ENCODE measurements at places on chromosomes 4 and X.

DNA sequence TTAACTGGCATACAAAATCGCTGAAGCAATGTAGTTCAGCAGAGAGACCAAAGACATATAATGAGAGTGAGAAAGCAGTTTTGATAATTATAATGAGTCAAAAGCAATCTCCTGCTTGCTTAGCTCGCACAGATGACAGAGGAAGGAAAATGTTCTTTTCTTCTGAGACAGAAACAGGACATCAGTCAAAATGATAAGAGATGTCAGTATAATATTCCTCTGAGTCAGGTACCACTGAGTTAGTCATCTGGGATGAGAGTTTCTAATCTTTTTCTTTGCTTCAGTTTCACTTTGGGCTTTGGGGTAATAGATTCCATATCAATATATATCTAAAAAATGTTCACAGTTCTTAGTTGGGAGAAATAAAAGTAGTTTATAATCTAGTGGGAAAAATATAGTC lies 387.2 kb downstream of the PCDH7 start:
- DNase-seq, result no peak

DNA sequence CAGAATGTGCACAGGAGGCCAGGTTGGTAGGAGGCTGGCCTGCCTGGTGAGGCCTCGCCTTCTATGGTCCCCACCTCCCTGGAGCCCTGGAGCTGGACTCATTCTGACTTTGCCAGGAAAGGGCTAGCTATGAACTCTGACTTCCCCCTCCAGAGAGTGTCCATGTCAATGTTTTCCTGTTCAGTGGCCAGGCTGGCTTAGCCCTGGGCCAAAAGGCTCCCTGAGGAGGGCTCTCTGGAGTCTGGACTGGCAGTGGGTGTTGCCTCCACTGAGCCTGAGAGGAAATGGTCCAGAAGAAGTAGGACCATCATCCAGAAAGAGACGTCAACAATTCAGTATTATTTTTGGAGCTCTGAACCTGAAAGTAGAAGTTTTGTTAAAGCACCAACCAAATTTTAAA lies 178.7 kb downstream of the CHIC2 start:
- DNase-seq, result no peak

- no peak for DNase-seq
Observed at GRCh38 chr4:79357365-79357764, 31.5 kb upstream of the NAA11 start.

DNA sequence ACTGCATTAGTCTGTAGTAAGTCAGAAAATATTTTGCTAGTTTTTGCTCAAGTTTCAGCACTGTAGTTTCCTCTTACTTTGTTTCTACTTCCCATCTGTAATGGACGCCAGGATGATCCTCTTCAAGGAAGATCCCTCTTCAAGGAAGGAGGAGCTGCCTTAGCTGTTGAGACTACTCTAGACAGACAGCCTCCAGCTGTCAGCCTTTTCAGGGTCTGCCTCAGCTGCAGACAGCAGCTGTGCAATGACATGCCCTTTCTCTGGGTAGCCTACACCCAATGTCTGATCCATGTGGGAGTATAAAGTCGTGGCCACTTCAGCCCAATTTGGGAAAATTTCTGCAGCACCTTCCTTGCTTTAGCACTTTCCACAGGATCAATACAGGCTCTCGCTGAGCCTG lies 281.0 kb upstream of the MAOA start:
- no peak for DNase-seq

DNA sequence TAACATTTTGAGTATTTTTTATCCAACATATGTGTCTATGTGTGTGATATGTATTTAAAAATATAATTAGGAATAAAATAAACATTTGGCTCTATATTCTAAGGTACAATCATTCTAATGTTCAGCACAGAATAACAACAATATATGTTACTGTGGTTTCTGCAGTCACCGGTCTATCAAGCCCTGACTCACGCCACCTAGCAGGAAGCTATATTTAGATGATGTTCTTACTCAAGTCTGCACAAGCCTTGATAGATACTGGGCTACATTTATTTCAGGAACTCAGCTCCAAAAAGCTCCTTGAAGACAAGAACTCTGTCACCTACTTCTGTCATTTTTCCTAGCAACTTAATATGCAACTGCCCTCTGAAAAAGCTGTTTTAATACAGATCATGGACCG lies 152.0 kb upstream of the FTHL17 start:
- DNase-seq, result no peak

GRCh38 chr4:121217351-121217750 lies 53.2 kb upstream of the TNIP3 start:
- no peak for DNase-seq

GRCh38 chr4:154164931-154165839 lies 326.4 kb downstream of the DCHS2 start:
- DNase-seq, result no peak

- no peak for DNase-seq
Observed at GRCh38 chr4:120228086-120228485, 161.4 kb upstream of the MAD2L1 start.

DNA sequence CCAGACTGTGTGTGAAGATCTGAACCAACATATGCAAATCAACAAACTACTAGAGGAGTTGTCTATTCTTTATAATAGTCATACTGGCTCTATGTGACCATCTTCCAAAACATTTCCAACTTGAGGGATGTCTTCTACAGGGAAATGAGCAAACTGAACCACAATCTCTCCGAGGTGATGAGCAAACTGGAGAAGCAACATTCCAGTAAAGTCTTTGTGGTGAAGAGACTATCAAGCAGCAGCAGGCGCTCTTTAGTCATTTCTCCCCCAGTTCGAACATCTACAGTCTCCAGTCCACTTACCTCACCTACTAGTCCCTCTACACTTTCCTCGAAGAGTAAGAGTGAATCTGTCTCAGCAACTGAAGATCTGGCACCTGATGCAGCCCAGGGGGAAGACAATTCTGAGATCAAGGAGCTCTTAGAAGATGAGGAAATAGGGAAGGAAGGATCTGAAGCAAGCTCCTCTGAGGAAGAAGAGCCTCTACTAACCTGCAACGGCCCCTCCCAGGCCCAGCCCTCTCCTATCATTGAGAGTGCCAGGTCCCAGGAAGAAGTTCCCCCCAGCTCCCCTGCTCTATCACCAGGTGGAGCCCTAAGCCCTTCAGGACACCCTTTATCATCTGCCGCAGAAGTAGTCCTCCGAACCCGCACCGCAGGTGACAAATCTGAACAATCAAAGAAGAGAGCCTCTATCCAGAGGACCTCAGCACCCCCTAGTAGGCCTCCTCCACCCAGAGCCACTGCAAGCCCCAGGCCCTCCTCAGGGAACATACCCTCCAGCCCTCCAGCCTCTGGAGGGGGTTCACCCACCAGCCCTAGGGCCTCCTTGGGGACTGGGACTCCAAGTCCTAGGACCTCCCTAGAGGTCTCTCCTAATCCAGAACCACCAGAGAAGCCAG lies 98.1 kb downstream of the HNRNPD start:
- no peak for DNase-seq

DNA sequence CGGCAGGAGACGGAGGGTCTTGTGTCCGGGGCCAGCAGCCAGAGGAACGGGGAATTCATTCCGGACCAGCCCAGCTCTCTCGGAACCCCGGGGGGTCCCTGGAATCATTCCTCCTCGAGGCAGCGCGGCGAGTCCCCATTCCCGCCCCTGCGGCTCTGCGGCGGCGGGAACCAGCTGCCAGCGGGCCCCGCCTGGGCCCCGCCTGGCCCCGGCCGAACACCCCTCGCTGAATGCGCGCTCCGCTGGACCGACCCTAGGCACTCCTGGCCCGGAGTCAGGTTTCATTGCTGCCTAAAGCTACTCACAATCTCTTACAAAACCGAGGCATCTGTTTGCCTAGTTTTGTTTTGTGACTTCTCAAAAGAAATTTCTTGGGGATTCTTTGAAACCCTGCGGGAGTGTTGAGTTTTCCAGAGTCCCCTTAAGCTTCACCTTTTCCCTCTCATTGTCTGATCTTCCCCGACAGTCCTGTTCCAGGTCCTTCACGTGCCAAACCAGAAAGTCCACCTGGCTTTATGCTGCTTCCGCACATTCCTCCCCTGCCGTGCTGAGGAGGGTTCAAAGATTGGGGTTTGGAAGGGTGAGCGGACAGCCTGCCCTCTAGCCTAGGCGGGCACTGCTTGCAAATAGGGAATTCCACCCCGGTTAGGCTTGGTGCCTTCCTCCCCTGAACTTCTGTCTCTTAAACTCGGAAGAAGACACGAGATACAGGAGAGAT lies 789 bp downstream of the ARHGAP10 start:
- DNase-seq, result no peak

DNA sequence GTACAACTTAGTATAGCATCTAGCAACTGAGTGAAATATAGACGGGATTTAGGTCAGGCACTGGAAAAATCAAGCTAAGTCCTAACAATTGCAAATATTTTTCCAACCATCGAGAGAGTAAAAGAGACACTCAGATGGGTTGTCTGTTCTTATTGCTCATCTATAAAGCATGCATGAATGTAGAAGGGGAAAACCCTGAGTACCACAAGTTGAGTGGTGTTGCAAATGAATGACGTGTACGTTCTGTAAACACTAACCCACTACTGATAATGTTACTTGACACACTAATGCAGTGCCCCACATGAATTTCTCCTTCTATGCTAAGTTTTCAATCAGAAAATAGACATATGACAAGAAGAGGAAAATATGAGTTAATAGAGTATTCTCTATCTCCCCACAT lies 211.2 kb downstream of the COX18 start:
- no peak for DNase-seq

GRCh38 chr4:61011051-61011450 lies 189.1 kb upstream of the ADGRL3 start:
- DNase-seq, result no peak

GRCh38 chr4:22947851-22948250 lies 255.1 kb downstream of the GBA3 start:
- no peak for DNase-seq

- DNase-seq, result no peak
Observed at GRCh38 chr4:176340871-176341685, 21.3 kb downstream of the SPCS3 start.

DNA sequence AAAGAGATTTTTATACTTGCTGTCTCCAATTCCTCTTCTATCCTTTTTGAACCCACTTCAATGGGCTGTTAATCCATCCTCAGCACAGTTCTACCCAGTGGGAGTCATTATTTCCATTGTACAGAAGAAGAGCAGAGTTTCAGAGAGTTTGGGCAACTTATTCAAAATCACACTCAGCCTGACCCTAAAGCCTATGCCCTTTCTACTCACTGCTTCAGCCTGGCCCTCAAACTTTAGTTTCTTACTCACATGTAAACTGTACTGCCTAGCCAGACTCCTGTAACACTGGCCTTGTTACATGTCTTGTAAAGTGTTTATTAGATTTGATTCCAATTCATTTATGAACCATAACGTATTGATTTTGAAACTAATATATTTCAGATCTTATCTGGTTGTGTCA lies 25.1 kb upstream of the USO1 start:
- no peak for DNase-seq

DNA sequence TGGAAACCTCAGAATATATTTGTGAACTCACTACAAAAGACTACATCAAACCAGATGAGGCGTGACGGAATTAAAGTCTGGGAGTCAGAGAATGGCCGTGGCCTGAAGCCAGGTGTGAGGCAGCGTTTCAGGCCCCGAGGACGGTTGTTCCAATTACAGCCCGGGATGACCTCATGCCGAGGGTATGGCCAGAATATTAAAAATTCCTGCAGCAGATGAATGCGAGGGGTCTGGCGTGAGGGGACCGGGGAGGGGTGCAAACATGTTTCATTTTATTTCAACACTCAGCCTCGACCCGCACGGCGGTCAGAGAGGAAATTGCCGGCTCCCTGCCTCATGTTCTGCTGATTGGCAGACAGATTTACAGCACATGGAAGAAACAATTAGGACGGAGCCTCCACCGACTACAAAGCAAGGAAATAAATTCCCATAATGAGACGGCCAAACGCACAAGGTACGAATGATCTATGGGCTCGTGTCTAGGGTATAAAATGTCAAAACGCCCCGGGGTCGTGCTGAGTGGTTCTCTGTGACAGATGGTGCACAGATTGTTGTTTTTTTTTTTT lies 289.7 kb downstream of the SHOX start:
- no peak for DNase-seq

DNA sequence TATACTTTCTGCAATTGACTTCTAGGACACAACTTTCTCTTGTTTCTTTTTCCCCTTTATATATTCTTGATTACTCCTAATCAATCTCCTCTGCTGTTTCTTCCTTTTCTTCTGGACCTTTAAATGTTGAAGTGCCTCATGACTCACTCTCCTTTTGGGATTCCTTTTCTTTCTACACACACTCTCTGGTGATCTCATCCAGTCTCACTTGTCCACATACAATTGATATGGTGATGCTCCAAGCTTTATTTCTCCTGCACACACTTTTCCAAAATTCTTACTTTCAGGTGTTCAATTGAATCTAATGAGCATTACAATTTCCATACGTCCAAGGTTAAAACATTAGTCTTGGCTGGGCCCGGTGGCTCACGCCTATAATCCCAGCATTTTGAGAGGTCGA lies 794.8 kb upstream of the EPHA5 start:
- no peak for DNase-seq

DNA sequence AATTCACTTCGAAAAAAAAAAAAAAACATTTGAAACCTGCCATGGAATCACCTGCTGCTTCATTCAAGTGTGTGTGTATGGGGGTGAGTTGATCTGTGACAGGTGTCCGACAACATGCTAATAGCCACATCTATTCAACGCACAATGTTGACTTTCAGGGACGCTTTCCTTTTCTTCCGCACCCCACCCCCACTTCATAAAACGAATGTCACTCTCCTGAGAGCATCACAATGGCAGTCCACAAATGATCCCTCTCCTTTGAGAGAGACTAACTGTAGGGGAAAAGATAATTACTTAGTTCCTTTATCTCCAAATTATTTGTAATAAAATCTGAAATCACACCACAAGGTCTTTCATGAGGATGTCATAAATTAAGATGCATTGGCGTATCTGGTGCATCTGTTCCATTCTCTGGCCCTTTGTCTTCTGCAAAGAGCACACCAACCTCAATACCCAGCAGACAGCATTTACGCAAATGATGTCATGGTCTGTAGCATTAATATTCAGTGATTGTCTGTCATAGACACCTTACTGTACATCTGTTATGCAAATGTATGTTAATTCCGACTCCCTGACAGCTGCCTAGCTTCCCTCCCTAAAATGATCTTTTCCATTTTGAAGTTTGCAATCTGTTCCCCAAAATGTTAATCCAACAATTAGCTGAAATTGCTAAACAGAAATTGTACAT lies 640.0 kb upstream of the BOD1L1 start:
- DNase-seq, result no peak

DNA sequence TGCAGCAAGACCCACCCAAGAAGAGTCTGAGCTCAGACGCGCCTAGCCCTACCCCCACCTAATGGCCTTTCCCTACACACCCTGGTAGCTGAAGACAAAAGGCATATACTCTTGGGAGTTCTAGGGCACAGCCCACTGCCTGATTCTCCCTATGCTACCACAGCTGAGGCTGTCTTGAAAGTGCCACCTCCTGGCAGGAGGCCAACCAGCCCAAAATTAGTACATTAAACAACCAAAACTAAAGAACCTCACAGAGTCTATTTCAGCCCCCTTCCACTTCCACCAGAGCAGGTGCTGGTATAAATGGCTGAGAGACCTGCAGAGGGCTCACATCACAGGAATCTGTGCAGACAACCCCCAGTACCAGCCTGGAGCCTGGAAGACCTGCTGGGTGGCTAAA lies 119.1 kb downstream of the HMGN5 start:
- no peak for DNase-seq

GRCh38 chr4:182179105-182179504 lies 64.1 kb upstream of the TENM3 start:
- DNase-seq, result no peak

- DNase-seq, result no peak
Observed at GRCh38 chr4:2785613-2786012, 7.3 kb upstream of the SH3BP2 start.

- no peak for DNase-seq
Observed at GRCh38 chrX:97268182-97268680, 384.5 kb downstream of the RPA4 start.

- DNase-seq, result no peak
Observed at GRCh38 chrX:7704205-7704604, 138.8 kb upstream of the VCX start.
